Fibroblast of skin of abdomen (primary cell): ENCODE measurements at places on chromosomes 12 and 14.
A peak's percentile ranks its signal among the peaks of the same experiment; 100 is the strongest.

GRCh38 chr12:86373813-86374212 is 117.6 kb upstream of the MGAT4C start:
- DNase-seq, result no peak

DNA sequence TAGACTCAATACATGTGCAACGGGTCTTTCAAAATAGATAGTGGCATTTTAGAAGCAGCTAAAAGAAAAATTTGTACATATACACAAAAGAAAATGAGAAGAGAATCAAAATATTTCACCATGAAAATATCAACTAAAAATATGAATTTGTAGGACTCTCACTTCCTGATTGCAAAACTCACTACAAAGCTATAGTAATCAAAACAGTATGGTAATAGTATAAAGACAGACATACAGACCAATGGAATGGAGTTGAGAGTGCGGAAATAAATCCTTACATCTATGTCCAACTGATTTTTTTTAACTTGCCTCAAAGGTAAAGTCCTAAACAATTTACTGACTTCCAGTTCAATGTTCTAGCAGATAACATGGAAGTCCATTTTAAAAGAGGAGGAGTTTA is 13.1 kb downstream of the C2CD5 start:
- DNase-seq, result no peak

- DNase-seq, result no peak
Measured at GRCh38 chr14:23162005-23162404, 21.5 kb downstream of the SLC7A8 start.

DNA sequence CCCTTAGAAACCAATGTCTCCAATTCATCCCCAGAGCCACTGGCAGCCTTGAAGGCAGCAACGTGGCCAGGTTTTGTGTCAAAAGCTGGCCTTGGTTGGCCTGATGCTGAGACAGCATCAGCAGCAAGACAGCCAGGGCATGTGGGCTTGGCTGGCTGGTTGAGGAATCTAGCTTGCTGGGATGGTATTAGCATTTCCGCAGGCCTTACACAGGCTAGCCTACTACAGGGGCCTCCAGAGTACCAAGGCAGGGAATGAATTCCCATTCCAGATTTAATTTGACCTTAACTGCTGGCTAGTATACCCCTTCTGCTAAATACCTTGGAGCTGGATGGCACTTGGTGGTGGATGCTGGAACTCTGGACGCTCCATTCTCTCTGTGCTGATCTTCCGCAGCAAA is 15.8 kb downstream of the NGDN start:
- no peak for DNase-seq

DNA sequence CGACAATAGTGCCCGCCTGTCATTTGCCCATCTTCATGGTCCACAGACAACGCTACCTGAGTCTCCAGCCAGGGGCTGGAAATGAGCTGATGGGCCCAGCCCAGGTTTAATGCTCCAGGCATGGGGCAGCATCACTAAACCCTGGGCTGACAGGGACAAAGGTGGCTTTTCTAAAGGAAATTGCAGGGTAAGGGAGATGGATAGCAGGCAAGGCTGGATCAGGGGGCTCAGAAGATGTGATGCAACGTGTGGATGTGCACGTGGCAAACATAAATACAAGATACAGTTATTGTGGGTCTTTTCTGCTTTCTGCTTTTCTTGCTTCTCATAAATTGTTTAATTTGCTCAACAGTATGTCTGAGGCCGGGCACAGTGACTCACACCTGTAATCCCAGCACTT is 3.7 kb upstream of the MMP17 start:
- DNase-seq, result no peak

- DNase-seq, result no peak
Measured at GRCh38 chr12:42585154-42585840, 4.2 kb downstream of the PRICKLE1 start.

DNA sequence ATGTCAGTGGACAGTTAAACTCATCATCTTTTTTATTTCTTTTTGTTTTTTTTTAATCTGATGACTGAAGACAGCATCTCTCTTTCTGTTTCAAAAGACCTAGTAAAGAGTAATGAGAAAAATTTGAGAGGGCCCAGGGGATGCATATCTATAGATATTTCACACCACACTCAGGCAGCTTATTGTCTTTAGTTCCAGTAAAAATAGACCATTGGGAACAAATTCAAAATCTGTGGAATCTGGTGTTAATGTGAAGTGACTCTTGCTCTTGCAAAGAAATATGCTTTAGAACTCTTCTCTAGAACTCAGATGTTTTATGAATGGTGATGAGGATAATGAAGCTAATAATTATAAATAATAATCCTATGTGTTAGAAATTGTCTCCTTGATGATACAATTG is 214.5 kb upstream of the ATP2B1 start:
- DNase-seq, result peak; percentile 10

- no peak for DNase-seq
Measured at GRCh38 chr14:40312296-40312695, 880.1 kb upstream of the FBXO33 start.

GRCh38 chr14:105526776-105527380 is 495 bp downstream of the TMEM121 start:
- no peak for DNase-seq

DNA sequence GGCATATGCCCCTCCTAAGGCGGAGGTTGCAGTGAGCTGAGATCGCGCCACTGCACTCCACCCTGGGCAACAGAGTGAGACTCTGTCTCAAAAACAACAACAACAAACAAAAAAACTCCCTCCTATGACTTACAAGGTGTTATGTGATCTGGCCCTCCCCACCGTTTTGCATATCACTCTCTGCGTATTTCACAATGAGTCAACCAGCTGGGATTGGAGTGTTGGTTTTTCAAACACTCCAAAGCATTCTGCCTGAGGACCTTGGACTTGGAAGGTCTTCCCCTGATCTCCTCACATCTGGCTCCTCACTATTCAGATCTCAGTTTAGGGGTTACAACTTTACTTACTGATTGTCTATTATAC is 14.0 kb downstream of the MANSC1 start:
- DNase-seq, result no peak

- no peak for DNase-seq
Measured at GRCh38 chr14:99189201-99189801, 82.7 kb downstream of the BCL11B start.

DNA sequence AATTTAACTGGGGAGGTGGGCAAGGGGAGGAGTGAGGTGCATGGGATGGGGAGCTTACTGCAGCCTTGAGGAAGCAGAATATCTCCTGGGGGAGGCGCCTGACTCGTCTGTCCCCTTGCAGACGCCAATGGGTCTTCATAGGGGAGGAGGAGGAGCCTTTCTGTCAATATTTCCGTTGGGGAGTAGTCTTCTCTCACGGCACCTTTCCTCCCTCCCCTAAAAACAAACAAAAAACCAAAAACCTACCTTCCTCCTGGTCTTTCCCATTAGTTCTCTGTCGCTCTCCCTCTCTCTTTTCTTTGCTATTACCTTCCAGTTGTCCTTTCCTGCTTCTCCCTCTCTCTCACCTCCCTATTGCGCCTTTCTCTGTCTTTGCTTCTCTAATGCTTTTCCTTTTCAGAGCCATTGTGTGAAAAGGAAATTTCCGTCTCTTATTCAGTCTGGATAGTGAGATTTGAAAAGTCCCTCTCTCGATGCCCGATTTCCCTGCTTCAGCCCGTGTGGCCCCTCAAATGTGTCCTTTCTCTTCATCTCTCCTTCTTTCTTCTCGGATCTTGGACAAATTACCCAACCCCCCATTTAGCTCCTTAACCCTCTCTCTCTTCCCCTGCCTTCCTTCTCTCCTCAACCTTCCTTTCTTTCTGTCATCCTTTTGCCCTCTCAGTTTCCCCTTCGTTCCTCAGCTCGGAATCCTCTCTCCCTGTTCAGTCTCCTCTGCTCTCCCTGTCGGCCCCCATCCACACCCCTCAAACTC is 5.9 kb downstream of the GPR84 start:
- peak; percentile 74 for DNase-seq

- DNase-seq, result no peak
Measured at GRCh38 chr12:4272424-4273272, 914 bp upstream of the CCND2 start.

GRCh38 chr12:131943389-131943788 is 6.4 kb upstream of the EP400 start:
- no peak for DNase-seq

- peak; percentile 76 for DNase-seq
Measured at GRCh38 chr14:69553252-69553651, 21.4 kb downstream of the CCDC177 start.

- DNase-seq, result no peak
Measured at GRCh38 chr12:116094475-116094874, 183.0 kb downstream of the MED13L start.

DNA sequence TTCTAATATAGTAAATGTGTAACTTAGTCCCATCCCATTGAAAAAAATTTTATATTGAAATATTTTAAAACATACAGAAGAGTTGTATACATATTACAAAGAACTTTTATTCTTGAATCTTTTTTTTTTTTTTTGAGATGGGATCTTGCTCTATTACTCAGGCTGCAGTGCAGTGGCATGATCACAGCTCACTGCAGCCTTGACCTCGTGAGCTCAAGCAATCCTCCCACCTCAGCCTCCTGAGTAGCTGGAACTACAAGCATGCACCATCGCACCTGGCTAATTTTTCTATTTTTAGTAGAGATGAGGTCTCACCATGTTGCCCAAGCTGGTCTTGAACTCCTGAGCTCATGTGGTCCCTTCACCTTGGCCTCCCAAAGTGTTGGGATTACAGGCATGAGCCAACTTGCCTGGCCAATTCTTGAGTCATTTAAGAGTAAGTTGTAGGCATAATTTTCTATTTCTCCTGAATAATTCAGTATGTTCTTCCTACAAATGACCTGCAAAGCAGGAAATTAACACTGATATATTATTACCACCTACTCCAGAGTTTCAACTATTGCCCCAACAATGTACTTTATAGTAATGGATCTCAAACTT is 153.0 kb upstream of the BMP4 start:
- DNase-seq, result no peak

- no peak for DNase-seq
Measured at GRCh38 chr14:59831121-59831730, 39.4 kb downstream of the RTN1 start.

DNA sequence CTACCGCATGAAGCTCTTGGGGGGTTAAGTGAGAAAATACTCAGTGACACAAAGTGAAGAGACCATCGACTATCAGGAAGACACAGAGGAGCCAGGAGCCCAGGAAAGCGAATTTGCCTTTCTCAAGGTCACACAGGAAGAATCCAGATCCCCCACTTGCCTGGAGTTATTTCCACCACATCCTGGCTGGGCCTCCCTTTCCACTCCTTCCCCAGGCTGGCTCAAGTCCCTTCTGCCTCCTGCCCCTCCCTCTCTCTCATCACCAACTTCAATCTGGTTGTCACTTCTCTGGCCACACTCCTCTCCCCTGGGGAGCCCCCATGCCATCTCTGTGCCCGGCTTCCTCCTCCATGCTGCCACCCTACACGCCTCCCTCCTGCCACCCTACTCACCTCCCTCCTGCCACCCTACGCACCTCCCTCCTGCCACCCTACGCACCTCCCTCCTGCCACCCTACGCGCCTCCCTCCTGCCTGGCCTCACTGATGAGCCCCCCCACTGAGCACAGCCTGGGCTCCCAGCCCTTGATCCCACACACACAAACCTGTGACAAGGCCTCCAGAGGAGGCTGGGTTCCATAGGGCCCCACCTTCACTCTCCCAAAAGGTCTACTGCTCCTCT is 6.3 kb downstream of the SCNN1A start:
- no peak for DNase-seq

DNA sequence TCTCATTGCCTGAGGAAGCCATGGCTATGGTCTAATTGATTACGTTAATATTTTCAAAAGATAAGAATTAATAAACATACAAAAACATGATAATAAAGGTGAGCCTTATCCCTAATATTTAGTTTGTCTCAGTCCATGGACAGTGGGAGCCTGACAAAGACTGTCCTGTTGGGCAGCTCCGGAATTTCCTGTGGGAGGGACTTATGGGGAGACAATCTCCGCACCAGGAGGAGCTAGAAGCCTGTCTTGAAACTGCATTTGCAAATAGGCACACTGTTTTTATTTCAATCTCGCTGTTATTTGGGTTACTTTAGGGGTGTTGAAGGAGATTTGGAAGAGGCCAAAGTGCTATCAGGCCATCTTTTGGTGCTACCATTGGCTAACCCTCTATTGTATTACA is 50.8 kb upstream of the ZDHHC17 start:
- DNase-seq, result no peak

GRCh38 chr12:47393403-47393790 is 312.4 kb downstream of the RPAP3 start:
- peak; percentile 39 for DNase-seq

- DNase-seq, result no peak
Measured at GRCh38 chr12:129138776-129139175, 285.5 kb downstream of the GLT1D1 start.

DNA sequence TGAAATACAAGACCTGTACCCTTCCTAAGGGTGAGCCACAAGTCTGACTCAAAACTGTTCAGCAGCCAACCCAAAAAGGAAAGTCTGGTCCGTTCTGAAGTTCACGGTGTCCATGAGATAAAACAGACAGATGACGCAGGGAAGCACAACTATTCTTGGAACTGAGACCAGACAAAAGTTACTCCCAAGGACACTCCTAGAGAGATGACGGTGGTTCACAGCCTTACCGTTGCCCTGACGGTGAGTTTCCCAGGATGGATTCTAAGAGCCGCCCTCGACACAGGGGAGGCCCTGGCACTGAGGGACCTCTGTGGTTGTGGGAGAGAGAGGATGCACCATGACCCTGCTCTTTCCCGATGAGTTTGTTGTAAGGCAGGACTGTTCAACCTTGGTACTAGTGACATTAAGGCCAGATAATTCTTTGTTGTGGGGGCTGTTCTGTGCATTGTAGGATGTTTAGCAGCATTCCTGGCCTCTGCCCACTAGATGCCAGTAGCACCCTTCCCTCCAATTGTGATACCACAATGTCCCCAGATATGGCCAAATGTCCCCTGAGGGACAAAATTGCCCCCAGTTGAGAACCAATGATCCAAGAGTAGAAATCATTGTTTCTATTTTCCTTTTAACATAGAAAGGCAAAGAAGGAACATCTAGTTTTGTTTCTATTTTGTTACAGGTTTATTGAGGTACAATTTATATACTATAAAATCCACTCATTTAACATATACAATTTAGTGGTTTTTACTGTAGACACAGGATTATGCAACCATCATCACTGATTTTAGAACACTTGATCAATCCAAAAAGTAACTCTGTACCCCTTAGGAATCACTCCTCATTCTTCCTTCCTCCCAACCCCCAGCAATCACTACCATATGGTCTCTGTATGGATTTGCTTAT is 23.0 kb downstream of the OR10P1 start:
- DNase-seq, result peak; percentile 6
